Stimulated activated CD4-positive, alpha-beta T cell treated with anti-CD3 and anti-CD28 coated beads, Interleukin-15, amount 100 ng/mL, for 1 hour (primary cell): ENCODE measurements at places on chromosomes 6 and 20.

GRCh38 chr20:54221353-54221752 is 13.5 kb downstream of the PFDN4 start:
- DNase-seq = no peak

DNA sequence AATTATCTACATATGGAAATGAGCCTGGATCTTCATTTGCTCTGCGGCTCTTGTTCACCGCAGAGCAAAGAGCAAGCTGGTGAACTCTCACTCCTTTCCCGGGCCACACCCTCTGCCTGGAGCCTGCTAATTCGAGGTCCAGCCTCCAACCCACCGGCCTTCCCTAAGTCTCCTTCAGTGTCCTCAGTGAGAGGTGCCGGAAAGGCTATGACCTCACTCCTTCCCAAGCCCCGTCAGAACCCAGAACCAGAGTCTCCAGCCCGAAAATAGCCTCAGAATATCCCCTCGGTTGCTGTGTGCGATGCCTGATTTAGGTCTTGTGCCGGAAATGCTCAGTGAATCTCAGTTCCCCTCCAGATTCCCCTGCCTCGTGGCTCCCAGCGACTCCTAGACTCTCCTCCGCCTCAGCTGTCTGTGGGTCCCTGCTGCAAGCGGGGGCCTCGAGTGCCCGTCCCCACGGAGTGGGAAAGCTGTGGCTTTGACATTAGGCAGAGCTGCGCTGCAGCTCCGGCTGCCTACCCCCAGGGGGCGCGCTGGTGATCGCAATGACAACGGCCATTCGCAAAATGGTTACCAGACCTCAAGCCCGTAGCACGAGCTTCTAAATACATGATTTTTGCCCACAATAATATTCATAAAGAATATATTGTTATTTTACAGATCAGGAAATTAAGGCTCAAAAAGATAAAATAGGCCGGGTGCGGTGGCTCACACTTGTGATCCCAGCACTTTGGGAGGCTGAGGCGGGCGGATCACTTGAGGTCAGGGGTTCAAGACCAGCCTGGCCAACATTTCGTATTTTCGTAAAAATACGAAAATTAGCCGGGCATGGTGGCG is 4.1 kb upstream of the BNIP5 start:
- peak; percentile 66 for DNase-seq

DNA sequence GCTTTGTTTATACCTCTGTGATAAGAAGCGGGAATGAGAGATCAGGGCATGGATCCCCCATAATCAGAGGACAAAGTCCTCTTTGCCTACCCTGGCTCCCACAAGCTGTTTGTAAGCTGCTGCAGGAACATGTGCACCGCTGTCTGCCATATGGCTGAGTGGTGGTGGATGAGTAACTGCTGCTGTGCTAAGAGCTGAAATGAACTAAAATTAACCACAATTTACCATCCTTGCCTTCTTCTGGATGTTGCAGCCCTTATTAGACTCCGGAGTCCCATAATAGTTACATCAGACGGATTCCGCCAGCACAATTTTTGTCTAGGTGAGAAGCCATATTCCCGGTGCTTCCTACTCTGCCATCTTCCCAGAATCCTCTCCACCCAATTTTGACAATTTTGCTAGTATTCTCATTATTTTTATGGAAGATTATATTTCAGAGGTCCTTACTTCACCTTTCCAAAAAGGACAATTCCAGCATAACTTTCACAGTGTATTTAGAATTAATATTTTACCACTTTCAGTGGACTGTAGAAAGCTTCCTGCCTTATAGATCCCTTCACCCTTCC is 6.0 kb upstream of the CMTR1 start:
- no peak for DNase-seq

GRCh38 chr6:139313229-139313628 is 21.4 kb upstream of the TXLNB start:
- DNase-seq = no peak

DNA sequence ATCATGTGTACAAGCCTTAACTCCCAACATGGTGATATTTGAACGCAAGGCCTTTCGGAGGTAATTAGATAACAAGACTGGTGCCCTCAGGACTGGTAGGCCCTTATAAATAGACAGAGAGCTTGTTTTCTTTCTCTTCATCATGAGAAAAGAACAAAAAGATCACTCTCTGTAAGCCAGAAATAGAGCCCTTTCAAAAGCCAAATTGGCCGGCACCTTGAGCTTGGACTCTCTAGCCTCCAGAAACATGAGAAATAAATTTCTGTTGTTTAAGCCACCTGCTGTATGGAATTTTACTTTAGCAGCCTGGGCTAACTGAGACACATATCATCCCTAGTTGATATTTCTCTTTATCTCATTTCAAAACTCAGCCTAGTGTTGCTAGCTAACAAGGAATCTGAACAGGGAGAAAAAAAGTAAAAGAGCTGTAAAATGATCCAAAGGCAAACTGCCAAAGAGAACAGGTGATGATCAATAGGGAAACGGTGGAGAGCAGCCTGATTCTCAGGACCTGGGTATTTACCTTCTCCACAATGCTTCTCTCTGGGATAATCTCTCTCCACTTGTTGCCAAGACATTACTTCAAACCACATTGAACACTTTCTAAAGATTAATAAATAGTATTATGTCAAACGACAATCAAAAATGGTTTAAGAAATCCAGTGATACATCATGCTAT is 6.1 kb downstream of the COL21A1 start:
- DNase-seq = no peak

GRCh38 chr6:3510617-3511016 is 53.8 kb upstream of the SLC22A23 start:
- DNase-seq = no peak

- no peak for DNase-seq
Measured at GRCh38 chr6:46513533-46513932, 22.3 kb upstream of the RCAN2 start.

DNA sequence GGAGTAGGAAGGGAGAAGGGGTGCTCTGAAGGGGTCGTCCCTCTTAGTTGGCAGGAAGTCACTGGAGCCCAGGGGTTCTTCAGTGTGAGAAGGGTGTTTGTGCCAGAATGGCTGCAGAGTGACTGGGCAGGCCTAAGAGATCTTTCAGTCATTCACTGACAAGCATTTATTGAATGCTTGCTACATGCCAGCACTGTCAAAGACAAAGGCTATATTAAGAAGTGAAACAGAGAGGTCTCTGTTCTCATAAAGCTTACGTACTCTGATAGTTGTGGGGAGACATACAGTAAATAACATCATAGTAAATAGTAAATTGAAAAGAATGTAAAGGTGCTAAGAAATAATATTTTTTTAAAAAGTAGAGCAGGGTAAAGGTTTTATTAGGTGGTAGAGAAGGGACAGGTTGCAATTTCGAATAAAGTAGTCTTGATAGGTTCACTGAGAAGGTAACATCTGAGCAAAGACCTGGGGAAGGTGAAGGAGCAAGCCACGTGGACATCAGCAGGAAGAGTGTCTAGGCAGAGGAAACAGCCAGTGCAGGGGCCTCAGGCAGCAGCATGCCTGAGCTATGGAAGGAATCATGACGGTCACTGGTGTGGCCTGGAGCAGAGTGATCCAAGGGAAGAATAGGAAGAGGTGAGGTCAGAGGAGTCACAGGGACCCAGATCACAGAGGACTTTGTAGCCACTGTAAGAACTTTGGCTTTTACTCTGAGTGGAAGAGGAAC is 36.3 kb upstream of the RNF8 start:
- no peak for DNase-seq

DNA sequence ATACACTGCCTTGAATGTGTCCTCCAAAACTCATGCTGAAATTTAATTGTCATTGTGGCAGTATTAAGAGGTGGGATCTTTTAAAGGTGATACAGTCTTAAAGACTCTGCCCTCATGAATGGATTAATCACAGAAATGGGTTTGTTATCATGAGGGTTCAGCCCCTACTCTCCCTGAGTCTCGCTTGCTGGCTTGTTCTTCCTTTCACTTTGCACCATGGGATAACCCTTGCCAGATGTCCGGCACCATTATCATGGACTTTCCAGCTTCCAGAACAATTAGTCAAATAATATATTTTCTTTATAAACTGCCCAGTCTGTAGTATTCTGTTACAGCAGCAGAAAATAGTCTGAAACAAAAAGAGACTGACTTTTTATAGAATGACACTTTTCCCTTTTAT is 67.9 kb upstream of the TENT5A start:
- no peak for DNase-seq

DNA sequence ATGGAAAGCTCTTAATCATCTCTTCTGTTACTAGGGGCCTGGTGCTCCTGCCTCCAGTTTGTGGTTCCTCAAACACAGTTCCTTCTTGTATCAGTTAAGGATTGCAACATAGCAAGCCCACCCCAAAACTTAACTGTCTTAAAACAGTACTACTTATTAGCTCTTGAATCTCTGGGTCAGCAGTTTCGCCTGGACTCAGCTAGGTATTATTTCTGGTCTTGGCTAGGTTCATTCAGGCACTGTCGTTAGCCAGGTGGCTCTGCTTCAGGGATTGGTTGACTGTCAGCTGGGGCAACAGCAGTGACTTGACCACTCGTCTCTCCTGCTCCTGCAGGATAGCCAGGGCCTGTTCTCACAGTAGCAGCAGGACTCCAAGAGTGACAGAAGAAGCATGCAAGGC is 30.0 kb upstream of the RALY start:
- no peak for DNase-seq

GRCh38 chr6:7140631-7141378 is 33.0 kb downstream of the RREB1 start:
- peak; percentile 73 for DNase-seq

- DNase-seq = no peak
Measured at GRCh38 chr6:157728183-157728881, 94.7 kb upstream of the SNX9 start.

- no peak for DNase-seq
Measured at GRCh38 chr20:60837173-60837770, 414.8 kb upstream of the CDH4 start.

DNA sequence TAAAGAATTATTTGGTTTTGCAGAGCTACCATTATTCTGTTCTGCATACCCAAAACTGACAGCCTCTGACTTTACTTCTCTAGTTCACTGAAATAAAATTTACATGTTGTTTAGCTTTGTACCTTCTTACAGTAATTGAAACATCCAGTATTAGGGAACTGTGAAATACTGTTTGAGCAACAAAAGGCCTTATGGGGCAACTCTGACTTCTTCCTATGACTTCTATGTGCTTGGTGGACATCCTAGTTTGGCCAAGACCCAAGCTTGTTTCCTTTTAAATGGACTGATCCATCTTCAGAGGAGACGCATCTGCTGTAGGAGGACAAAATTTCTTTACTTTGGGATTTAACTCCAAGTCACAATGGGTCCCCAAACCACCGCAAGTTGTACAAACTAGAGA is 44.7 kb downstream of the NR2E1 start:
- no peak for DNase-seq

DNA sequence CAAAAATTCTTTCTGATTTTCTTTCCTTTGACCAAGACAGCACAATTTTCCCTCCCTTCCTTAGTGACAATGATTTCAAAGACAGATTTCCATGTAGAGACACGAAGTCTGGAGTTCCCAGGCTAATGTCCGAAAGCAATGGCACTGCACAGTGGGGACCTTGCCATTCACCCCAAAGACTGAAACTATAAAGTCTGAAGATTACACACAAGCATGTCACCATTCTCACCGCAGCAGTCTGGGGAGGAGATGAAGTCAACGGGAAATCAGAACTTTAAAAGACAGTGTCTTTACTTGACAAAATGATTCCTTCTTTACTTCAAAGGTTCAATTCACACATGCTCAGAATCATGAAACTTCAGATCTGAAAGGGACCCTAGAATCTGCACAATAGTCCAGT is 8.3 kb downstream of the B4GALT5 start:
- no peak for DNase-seq

DNA sequence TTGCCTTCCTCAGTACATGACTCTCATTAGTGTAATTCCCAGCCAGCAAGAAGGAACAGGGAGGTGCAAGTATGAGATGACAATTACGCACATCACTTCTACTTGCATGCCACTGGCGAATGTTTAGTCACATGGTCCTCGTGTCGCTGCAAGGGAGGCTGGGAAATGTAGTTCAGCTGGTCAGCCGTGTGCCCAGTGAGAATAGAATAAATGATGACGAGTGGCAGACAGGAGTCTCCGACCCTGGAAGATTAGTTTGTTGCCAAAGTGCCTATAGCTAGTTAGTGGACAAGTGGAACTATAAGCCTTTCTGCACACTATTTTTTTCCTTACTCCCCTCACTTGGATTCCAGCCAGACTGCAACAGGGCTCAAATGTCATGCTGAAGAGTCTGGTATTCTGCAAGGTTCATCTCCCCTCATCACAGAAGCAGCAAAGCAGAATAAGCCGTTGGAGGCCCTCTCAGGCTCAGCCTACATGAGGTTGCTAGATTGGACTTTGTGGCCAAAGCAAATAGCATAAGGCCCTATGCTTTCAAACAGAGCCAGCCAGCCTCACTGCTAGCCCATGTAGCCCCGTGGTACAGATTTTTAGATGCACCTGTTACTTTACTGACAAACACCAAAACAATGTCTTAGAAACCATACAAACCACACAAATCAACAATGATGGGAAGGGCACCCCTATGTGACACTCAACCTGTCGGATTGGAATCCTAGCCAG is 9.7 kb downstream of the LINC00237 start:
- DNase-seq = no peak

- no peak for DNase-seq
Measured at GRCh38 chr20:47320990-47321805, 35.3 kb downstream of the ZMYND8 start.

- DNase-seq = no peak
Measured at GRCh38 chr20:31594002-31594557, 11.0 kb upstream of the ID1 start.

DNA sequence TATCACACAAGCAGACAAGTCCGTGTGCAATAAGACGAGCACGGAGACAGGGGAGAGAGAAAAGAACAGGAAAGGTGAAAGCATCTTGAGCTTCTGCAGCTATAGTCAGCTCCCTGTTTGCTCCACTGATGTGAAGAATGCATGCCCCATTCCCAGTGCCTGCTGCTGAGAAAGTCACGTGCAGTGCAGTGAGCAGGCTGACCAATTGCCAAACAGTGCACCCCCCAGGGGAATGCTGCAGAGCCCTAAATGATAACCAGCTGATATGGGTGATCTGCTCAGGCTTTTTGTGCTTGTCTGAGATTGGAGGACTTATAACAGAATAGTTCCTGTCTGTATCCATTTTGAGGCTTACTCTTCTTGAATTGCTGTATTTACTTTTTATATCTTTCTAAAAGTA is 121.5 kb downstream of the PACRG start:
- no peak for DNase-seq

DNA sequence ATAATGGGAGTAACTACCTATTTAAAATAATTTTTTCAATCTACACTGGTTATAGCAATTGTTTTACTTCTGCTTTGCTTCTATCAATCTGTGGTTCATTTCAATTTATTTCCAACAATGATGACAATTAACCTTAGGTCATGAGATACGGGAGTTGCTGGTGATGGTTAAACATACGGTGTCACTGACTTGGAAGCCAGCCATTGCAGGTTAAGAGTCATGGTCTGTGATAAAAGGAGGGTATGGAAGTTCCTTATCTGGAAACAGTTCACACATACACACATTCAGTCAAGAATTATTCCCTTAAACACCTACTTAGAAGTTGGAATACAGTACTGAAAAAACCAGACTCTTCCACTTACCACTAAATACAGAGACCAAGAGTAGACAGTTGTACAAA is 180.0 kb downstream of the KIF16B start:
- DNase-seq = no peak
